ENCODE measurements at places on chromosomes 16 and 17. TPM values are rescaled to one million over a fixed set of nuclear protein-coding genes. Genes with fewer than 3 reads are reported as not detected.

The CFAP97D1 gene
- not detected for total RNA-seq

The PMFBP1 gene
- total RNA-seq = 0.31 TPM

The KCNJ16 gene
- total RNA-seq = under 0.01 TPM

The UTP4 gene
- total RNA-seq = 19.7 TPM

The ROGDI gene
- 19.3 TPM for total RNA-seq

The TBC1D3C gene
- total RNA-seq = not detected

The NTN3 gene
- total RNA-seq = not detected

The CD79B gene
- 26.0 TPM for total RNA-seq

The KRT35 gene
- total RNA-seq = not detected

The ACSM2A gene
- not detected for total RNA-seq

All from mononuclear cell (primary cell).